ENCODE measurements at places on chromosomes 12 and 14.

DNA sequence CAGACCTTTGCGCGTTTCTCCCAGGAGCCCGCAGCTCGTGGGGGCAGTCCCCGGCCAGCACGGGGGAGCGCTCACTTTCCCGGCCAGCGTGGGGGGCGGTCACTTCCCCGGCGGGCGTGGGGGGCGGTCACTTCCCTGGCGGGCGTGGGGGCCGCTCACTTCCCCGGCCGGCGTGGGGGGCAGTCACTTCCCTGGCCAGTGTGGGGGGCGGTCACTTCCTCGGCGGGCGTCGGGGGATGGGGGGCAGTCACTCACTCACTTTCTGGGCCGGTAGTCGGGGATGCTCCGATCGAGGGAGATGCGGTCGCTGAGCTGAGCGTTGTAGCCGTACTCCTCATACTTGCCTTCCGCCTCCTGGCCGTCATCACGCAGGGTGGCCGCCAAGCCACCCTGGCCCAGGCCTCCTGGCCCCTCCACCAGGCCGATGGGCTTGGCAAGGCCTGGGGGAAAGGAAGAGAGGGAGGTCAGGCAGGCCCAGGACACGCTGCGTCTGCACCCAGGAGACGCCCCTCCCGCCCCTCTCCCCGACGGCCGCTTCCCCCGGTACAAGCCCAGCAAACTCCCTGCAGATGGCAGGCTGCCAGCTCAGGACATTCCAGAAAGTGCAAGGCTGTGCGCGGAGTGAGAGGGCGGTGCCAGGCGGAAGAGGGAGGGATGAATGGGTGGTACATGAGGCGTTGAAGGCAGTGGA, 43.3 kb downstream of the GALNT9 start:
- no peak for ATAC-seq

GRCh38 chr14:50109342-50109741, 7.0 kb downstream of the VCPKMT start:
- ATAC-seq = no peak

- ATAC-seq = peak; percentile 37
Measured at GRCh38 chr14:51691176-51691575, 39.5 kb downstream of the FRMD6 start.

- no peak for ATAC-seq
Measured at GRCh38 chr14:28772613-28773012, 6.0 kb downstream of the FOXG1 start.

GRCh38 chr14:59046746-59047145, 141.7 kb upstream of the DAAM1 start:
- ATAC-seq = no peak

DNA sequence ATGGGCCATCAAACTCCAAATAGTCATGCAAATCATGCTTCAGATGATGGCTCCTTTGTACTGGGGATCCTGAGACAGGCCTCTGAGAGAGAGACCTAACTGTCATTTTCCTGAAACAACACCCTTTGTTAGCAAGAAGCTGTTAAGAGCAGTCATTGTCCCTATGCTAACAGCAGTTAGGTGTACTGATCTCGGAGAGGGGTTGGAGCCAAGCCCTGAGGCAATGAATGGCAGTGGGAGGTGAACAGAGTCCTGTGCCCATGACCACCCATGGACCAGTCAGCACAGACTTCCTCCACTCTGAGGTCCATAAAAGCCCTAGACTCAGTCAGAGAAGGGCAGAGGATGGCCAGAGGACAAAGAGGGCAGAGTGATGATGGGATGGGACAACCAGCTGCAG, 747.6 kb upstream of the LRFN5 start:
- no peak for ATAC-seq

- no peak for ATAC-seq
Measured at GRCh38 chr12:103313894-103314293, 181.9 kb downstream of the C12orf42 start.

- ATAC-seq = no peak
Measured at GRCh38 chr12:2084553-2085296, 31.9 kb downstream of the CACNA1C start.

- peak; percentile 23 for ATAC-seq
Measured at GRCh38 chr12:26011099-26011498, 52.6 kb downstream of the RASSF8 start.

- peak; percentile 93 for ATAC-seq
Measured at GRCh38 chr14:58395812-58396788, at the start of gene TOMM20L. TSS of gene TOMM20L (plus strand) at chr14:58395930. CDS start at chr14:58395958, 28 bp downstream.

GRCh38 chr12:3215410-3215975, 138.3 kb downstream of the TSPAN9 start:
- ATAC-seq = no peak

DNA sequence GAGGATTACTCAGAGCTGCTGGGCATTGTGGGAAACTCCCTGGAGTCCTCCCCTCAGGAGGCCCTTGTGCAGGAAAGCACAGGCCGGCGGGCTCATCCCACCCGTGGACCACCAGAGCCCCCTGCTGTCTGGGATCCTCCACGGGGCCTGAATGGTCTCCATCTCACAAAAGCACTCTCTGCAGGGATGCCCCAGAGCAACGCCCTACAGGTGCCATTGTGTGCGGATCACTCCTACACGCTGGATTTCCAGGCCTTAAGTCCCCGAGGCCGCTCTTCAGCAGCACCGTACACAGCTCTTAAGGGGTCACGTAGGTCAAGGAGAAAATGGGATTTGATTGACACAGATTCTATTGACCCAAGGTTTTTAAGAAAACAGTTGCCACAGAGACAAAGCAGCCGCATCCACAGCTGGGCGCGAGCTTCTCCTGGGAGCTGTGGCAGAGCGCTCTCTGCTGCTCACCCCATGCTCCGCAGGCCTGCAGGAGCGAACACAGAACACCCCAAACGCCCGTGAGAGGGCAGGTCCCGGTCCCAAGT, 36.7 kb upstream of the RIMBP2 start:
- ATAC-seq = no peak

GRCh38 chr14:55893705-55894104, 224.5 kb upstream of the PELI2 start:
- no peak for ATAC-seq

DNA sequence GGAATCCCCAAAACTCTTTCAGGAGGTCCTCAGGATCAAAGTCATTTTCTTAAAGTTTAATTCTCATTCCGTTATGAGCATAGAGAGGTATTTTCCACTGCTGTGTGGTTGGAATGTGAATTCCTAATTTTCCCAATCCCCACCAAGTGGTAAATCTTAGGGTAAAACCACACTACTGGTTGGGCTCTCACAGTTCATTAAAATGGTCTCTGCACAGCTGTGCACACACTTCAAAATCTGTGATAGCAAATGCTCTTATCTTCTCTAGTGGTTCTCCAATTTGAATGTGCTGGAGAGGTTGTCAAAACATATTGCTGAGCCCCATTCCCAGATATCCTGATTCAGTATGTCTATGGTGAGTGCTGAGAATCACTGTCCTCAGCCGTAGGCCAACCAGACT, 189.1 kb downstream of the BMP4 start:
- no peak for ATAC-seq

DNA sequence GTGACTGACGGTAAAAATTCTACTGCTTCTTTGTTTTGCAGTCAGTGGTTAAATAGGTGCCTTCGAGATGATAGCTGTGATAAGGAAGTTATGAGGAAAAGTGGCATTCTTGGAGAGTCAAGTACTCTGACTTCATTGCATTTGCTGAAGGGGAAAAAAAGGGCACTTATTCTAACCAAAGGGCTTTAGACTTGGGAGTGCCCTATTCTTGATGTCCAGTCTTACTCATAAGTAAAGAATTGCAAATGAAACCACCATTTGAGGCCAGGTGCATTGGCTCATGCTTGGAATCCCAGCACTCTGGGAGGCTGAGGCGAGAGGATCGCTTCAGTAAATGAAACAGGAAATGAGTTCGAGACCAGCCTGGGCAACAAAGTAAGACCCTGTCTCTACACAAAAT, 40.3 kb downstream of the BRAP start:
- no peak for ATAC-seq

DNA sequence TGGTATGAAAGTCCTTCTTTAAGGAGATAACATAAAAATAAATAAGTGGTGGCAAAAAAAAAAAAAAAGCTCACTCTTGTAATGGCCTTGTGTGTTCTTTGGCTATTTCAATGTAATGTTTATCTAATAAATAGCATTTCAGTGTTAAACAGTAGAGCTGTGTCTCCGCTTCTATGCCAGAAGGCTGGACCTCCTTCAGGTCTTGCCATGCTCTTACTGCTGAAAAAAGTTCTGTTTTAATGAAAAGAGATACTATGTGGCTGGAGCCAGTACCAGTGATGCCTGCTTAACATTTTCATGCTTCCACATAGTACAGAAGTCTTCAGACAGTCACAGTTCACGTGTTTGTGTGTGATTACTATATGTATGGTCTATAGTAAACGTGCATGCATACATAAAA, 74.1 kb upstream of the PRICKLE1 start:
- ATAC-seq = no peak

GRCh38 chr14:34571771-34572170, 32.3 kb upstream of the EAPP start:
- ATAC-seq = no peak
